AG04450 (cell line): ENCODE measurements at places on chromosomes 16 and 17.

DNA sequence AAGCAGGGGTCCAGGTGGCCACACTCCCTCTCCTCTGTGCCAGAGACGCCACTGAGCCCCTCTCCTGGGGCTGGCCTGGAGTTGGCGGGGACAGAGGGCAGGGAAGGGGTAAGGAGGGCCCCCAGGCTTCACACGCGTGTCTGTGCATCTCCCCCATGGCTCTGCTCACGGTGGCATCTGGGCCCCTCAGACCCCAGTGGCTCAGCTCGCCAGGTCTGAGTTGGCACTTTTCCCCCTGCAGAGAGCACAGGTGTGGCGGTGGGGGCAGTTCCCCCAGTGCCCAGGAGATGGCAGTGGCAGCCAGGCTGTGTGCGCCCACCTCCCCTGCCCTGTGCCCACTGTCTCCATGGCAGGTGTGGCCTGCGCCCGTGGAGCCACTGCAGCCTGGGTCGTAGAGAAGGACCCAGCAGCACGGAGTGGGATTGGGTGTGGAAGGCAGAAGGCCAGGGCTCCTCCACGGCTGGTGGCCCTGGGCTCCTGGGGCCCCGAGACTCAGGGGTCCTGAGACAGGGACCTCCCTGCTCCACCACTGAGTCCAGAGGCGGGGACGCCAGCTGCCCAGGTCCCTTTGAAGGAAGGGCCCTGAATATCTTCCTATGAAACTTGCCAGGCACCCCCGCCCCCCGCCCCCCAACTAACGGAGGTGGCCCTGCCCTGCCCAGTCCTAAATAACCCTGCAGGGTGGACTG lies 4.3 kb upstream of the APRT start:
- DNase-seq: no peak

DNA sequence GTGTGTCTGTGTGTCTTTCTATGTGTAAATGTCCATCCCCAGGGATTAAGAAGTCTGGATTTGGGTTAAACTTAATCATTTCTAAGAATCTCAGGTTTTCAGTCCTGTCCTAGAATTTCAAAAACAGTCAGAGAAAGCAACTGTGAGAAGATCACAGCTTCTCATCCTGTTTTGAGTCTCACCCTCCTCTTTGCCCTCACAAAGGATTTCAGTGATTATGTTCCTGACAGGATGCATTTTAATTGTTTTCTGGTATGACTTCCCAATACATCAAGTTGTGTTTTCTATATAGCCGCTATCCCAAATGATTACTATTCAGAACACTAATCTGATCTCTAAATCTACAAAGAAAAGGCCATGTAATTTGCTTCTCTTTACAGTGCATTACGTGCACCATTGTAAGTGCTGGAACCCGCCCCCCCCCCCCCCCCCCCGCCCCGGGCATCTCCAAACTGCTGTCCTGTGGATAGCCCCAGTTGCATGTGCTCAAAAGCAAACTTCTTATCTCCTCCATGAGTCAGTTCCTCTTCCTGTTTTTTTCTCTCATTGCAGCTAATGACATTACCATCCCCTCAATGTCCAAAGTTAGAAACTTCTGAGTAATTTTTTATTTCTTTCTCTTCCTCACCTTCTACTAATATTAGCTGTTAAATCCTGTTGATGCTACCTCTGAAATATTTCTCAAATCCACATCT lies 73.9 kb downstream of the CDH13 start:
- DNase-seq: no peak

- DNase-seq: no peak
Observed at GRCh38 chr16:24164416-24164815, 91.7 kb upstream of the CACNG3 start.

DNA sequence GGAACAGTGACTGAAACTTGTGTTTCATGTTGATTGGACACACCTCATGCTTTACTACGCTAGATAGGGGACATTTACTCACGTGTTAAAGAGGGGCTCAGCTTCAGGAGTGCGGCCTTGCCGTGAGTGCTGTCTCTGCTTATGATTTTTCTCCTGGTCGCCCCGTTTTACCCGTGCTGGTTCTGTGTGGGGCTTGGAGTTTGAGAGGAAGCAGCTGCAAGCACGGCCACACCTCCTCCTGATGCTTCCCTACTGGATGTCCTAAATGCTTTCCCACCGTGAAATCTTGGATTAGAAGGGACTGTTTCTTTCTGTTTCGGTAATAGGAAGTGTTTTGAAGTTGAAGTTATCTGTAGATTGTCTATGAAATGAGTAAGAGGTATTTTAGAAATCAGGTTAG lies 54.0 kb upstream of the ZNF750 start:
- DNase-seq: no peak

DNA sequence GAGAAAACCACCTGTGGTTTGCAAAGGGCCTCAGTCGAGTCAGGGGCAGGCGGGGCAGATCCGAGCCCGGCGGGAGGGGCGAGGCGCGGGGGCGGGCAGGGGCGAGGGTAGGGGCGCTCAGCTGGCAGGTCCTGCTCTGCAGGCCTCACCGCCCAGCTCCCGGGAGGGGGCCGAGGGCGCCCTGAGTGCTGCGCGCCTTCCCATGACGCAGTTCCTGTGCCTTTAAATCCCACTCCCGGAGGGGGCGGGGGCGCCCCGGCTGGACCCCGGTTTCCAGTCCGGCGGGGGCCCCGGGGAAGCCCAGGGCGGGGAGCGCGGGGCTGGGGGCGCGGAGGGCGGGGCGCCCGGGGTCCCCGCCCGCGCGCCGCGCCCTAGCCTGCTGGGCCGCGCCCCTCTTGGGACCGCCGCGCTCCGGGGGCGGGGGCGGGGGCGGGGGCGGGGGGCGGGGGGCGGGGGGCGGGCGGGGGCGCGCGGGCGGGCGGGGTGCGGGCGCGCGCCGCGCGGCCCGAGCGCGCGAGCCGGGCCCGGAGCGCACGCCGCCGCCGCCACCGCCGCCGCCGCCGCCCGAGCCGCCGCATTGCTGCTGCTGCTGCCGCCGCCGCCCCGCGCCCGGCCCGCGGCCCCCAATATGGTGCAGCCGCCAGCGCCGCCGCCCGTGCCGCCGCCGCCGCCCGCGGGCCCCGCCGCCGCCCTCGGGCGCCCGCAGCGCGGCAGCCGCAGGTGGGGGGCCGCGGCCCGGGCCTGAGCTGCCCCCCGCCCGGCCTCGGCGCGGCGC lies at the start of gene JPH3:
TSS of gene JPH3 (plus strand) at position 508 of the 775 bp plus-strand sequence. CDS start 639 bp downstream, outside the sequence.
- DNase-seq: no peak
